ENCODE measurements at places on chromosomes 12 and 14.

DNA sequence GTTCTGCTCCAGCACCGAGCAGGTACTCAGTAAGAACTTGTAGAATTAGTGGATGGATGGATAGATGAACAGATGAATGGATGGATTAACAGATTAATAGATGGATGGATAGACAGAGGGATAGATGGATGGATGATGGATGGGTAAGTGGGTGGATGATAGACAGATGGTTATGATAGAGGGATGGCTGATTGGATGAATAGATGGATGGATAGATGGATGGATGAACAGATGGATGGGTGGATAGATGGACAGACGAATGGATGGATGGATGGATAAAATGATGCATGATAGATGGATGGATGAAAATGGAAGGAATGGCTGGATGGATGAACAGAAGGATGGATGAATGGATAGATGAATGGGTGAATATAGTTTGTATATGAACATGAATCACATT is 8.0 kb upstream of the MAP1LC3B2 start:
- DNase-seq = no peak

DNA sequence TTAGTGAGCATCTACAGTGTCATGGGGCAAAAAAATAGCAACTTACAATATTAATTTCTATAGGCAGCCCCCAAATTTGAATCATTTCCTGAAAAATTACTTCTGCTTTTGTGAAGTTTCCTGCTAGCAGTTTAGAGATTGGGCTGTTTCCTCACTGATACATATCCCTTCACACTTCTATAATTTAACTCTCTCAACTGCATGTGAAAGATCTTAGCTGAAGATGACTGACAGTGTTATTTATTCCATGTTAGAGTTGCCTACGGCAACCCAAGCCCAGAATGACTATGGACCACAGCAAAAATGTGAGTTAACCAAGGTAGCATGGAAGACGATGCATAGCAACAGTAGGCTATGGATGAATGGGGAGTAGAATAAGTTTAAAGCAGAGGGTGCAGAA is at the start of gene KLRG1:
TSS of gene KLRG1 (plus strand) at position 134 of the 400 bp plus-strand sequence. CDS start at position 224, 90 bp downstream.
- DNase-seq = no peak

- no peak for DNase-seq
These were observed 295.7 kb upstream of the PRKD1 start for GRCh38 chr14:30223385-30223785.

- no peak for DNase-seq
These were observed 3.4 kb downstream of the CYP46A1 start for GRCh38 chr14:99687284-99688209.

- DNase-seq = no peak
These were observed 233.5 kb downstream of the SLC2A13 start for GRCh38 chr12:39872425-39872824.

All from activated CD4-positive, alpha-beta T cell treated with anti-CD3 and anti-CD28 coated beads for 24 hours (primary cell).